ENCODE measurements at places on chromosomes 2 and 18.

GRCh38 chr2:103232865-103233264 is 471.0 kb downstream of the TMEM182 start:
- DNase-seq: no peak
- no peaks in the 10 kb centered on the region for H3K4me1 ChIP-seq
- no peak overlapping the region for H3K4me3 ChIP-seq
- no peaks in the 10 kb centered on the region for H3K36me3 ChIP-seq
- H3K27ac ChIP-seq: no peak overlapping the region

DNA sequence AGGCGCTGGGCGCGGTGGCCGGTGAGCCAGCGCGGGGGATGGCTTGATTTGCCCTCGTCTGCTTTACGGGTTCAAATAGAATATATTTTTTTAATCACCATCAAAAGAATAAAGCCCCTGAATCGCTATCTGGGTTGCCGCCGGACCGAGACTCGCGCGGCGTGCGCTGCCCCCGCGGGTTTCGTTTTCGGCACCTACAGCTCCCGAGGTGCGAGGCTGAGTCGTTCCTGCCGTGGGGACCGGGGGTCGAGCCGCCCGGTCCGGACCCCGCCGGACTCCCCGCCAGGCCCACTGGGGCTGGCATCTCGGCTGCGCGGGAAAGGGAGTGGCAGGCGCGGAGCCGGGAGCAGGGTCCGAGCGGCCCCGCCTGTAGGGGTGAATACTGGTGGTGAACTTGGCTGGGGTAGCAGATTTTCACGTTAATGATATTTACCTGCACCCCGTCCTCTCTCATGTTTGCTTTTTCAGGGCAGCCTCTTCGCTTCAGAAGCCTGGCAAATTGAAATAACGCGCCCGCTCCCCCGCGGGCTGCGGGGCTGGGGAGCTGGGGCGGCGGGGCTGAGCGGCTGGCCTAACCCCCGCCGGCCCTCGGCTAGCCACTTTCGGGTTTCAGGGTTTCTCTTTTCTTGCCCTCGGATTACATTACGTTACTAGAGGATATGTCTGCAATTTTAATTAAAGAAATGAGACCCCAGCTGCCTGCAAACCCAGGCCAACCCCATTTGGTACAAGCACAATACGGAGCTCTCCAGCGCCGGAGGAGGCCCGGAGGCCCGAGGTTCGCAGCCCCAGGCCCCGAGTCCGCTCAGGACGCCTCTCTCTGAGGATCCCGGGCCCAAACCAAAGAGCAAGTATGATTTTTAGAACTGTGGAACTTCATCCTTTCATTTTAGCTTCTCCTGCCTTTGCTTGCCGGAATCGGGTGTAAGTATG is 1.7 kb upstream of the CELF4 start:
- H3K4me1 ChIP-seq: peaks cover 19% of the 10 kb centered on the region
- H3K27me3 ChIP-seq: peaks cover 66% of the 10 kb centered on the region
- no peaks in the 10 kb centered on the region for H3K36me3 ChIP-seq
- H3K27ac ChIP-seq: no peak overlapping the region
- no peak overlapping the region for H3K4me3 ChIP-seq

- H3K4me3 ChIP-seq: no peak overlapping the region
- no peak overlapping the region for H3K27ac ChIP-seq
- no peaks in the 10 kb centered on the region for H3K4me1 ChIP-seq
Measured at GRCh38 chr2:154228566-154229280, 357.0 kb downstream of the GALNT13 start.

GRCh38 chr2:120034621-120035020 is 21.7 kb downstream of the EPB41L5 start:
- no peak overlapping the region for H3K4me3 ChIP-seq
- DNase-seq: no peak
- peaks cover 2% of the 10 kb centered on the region for H3K4me1 ChIP-seq
- no peak overlapping the region for H3K27ac ChIP-seq
- peaks cover 2% of the 10 kb centered on the region for H3K36me3 ChIP-seq

- peaks cover 5% of the 10 kb centered on the region for H3K36me3 ChIP-seq
- H3K4me1 ChIP-seq: peaks cover 32% of the 10 kb centered on the region
- no peak for DNase-seq
- H3K4me3 ChIP-seq: no peak overlapping the region
- H3K27ac ChIP-seq: no peak overlapping the region
Measured at GRCh38 chr2:134133622-134134312, 120.1 kb upstream of the MGAT5 start.

GRCh38 chr18:4544142-4544541 is 89.0 kb upstream of the DLGAP1 start:
- no peak overlapping the region for H3K4me3 ChIP-seq
- no peaks in the 10 kb centered on the region for H3K4me1 ChIP-seq
- H3K27me3 ChIP-seq: no peaks in the 10 kb centered on the region
- H3K27ac ChIP-seq: no peak overlapping the region
- no peaks in the 10 kb centered on the region for H3K36me3 ChIP-seq

GRCh38 chr18:10681581-10682367 is 155.9 kb downstream of the NAPG start:
- no peak for DNase-seq
- no peaks in the 10 kb centered on the region for H3K4me1 ChIP-seq
- no peak overlapping the region for H3K4me3 ChIP-seq

- no peak overlapping the region for H3K27ac ChIP-seq
- no peaks in the 10 kb centered on the region for H3K36me3 ChIP-seq
- H3K4me1 ChIP-seq: peaks cover 38% of the 10 kb centered on the region
Measured at GRCh38 chr2:8298783-8299182, 383.1 kb upstream of the ID2 start.

DNA sequence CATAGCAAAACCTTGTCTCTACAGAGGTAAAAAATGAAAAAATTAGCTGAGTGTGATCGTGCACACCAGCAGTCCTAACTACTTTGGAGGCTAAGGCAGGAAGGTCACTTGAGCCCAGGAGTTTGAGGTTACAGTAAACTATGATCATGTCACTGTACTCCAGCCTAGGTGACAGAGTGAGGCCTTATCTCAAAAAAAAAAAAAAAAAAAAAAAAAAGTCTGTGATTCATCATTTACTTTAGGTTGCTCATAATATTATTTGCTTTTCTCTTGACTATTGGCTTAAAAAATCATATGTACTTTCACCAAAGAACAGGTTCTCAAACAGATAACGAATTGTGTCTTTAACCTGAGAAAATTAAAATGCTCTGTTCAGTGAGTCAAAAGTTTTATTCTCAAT is 129.1 kb downstream of the MYO3B start:
- no peaks in the 10 kb centered on the region for H3K36me3 ChIP-seq
- no peak for DNase-seq
- no peak overlapping the region for H3K4me3 ChIP-seq
- H3K4me1 ChIP-seq: no peaks in the 10 kb centered on the region
- H3K27me3 ChIP-seq: peaks cover 8% of the 10 kb centered on the region
- no peak overlapping the region for H3K27ac ChIP-seq
